Inflammatory macrophage (primary cell): ENCODE measurements at places on chromosomes 4 and X.

DNA sequence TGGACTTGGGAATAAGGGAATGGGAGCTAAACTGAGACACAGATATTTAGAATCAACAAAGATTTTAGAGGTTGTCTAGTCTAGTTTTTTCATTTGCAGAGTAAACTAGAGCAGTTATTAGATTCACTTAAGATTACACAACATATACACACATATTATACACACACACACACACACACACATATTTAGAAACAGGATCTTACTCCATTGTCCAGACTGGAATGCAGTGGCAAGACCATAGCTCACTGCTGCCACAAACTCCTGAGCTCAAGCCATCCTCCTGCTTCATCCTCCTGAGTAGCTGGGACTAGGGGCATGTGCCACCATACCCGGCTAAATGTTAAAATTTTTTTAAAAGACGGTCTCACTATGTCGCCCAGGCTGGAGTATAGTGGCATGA, 127.8 kb downstream of the TSPAN5 start:
- DNase-seq = no peak

DNA sequence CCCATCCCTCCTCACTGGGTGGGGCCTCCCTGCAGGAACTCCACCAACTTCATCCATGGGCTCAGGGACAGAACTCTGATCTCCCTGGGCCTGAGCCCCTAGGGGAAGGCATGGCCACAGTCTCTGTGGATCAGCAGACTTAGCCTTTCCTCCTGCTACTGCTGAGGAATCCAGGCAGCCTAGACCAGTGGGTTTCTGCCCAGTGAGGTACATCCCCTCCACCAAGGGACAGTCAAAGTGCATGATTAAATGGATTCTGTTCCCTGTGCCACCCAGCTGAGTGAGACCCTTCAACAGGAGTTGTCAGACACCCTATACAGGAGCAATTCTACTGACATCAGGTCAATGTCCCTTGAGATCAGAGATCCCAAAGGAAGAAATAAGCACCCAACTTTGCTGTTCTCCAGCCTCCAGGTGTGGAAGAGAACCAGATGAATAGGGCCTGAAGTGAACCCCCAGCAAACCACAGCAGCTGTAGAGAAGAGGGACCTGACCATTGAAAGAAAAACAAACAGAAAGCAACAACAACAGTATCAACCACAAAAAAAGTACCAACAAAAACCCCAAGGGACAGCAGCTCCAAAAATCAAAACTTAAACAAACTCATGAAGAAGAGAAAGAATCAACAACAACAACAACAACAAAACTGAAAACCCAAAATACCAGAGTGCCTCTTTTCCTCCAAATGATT, 84.8 kb downstream of the CHIC1 start:
- no peak for DNase-seq

DNA sequence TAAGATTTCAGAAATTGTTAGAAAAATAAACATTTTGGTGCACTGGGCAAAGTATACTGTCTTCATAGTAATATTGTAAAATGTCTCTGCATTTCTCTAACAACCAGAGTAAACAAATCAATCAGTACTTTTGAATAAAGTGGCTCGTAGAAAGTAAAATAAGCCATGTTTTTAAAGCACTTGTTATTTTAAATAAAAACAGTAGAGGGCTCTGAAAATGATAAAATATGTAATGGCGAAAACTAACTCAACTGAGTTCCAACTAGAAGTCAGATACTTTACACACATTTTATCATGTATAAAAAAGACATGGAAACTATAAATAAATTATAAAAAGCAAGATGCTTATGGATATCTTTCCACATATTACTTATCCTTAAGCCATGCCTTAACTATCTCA, 1134.4 kb downstream of the PDHA2 start:
- no peak for DNase-seq

GRCh38 chr4:173990126-173990868, 293.2 kb downstream of the FBXO8 start:
- peak; percentile 7 for DNase-seq

DNA sequence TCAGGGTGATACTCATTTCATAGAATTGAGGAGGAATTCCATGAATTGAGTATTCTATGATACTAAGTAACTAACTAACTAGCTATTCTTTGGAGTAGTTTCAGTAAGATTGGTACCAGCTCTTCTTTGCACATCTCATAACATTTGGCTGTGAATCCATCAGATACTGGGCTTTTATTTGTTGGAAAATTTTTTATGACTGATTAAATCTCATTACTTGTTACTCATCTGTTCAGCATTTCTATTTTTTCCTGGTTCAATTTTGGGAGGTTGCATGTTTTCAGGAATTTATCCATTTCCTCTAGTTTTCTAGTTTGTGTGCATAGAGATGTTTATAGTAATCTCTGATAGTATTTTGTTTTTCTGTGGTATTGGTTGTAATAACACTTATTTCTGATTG, 70.8 kb upstream of the FREM3 start:
- no peak for DNase-seq

DNA sequence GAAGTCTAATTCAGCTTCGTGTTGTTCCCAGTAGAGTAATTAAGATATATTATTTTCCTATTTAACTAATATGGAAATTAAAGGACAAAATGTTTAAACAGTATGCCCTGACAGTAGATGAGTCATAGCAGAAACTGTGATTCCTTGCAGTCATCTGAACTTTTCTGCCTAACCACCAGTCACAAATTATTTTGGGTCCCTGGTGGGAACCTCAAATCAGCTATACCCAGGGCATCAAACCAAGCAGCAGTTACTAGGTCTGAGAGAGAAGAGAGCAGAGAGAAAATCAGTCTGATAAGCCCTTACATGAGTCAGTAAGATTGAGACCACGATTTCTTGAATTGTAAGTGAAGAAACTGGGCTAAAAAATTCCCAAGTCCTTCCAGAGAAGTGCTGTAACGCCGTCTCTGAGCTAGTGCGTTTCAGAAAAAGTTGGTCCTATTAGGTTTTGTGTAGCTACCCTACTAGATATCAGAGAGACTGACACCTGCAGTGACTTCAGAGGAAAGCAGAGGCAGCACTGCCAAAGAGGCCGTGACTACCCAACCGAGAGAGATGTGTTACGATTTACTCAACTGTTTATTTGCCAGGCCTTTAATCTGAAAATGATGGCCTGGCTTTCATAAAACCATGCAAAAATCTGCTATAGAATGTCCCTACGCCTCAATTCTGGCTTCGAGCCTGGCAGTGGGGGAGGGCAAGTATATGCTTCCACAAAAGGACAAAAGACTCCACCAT, 21.7 kb upstream of the GPM6A start:
- no peak for DNase-seq

DNA sequence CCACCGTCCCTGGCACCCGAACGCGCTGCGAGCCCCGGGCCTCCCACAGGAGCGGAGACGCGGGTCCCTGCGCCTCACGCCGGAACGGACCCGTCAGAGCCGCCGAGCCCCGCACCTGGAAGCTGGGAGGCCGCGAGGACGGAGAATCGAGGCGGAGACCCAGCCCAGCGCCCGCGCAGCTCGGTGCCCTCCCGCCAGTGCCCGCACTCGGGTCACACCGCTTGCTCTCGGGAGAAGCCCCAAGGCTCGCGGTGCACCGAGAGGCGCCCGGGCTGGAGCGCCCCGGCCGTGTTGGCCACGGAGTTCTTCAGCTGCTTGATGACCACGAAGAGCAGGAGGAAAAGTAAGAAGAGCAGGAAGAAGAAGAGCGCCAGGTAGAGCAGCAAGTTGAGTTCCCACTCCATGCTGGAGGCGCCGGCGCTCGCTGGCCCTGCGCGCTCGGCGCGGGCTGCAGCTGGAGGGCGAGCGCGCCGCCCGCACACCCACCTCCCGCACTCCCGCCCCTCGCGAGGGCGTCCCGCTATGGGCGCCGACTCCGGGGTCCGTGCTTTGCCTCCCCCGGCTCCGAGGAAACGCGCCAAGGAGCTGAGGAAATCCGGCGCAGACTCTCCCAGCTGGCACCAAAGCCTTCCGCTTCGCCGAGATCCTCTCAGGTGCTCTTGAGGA, at the start of gene SMIM43:
SMIM43 (minus strand) TSS at position 463 of the 666 bp plus-strand sequence; CDS start at position 404, 59 bp downstream.
- no peak for DNase-seq

GRCh38 chr4:27429364-27429871, 568.8 kb downstream of the STIM2 start:
- no peak for DNase-seq

- DNase-seq = no peak
Measured at GRCh38 chr4:118113220-118113619, 78.9 kb downstream of the NDST3 start.

DNA sequence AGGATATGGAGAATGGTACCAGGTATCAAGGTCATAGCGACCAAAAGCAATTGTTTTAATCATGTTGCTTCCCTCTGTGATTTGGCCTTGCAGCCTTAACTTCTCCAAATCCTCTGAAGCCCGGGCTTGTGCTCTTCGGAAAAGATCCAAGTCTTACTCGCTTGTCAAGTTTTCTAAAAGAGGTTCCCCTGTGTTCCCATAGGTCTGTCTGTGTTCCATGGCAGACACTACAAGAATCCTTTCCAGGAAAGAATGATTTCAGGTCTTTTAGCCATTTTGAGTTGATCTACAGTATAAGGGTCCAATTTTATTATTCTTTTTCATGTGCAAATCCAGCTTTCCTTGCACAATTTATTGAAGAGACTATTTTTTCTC, 710.6 kb upstream of the DIAPH2 start:
- no peak for DNase-seq

DNA sequence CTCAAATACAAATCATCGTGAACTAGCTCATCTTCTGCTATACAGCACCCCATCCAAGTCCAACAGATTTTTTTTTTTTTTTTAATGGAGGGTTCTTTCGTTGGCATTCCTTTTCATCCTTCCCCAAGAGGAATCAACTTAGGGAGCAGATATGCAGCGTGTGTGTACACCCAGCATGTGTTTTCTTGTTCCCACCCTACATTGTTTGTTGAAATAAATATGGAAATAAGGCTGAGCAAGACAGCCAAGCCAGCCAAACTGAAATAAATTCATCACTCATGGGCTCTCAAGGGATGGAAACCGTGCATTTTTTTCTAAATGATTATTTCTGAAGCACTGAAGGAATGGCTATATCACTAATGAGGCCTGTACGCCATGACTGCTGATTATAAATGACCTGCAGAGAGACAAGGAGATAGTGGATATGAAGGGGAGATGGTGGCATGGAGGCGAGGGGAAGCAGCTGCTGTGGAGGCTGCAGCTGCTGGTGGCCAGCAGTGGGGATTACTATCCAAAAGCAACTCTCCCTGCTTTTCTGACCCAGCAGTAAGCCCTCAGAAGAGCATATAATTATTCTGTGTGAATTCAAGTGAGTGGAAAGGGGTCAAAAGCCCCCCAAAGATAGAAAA, 173.9 kb downstream of the MGST2 start:
- DNase-seq = no peak

GRCh38 chr4:53105313-53105712, 243.2 kb downstream of the RASL11B start:
- DNase-seq = no peak

GRCh38 chr4:127856196-127856812, 24.4 kb upstream of the PLK4 start:
- DNase-seq = no peak

GRCh38 chr4:101355767-101356702, 8.7 kb upstream of the PPP3CA start:
- no peak for DNase-seq

DNA sequence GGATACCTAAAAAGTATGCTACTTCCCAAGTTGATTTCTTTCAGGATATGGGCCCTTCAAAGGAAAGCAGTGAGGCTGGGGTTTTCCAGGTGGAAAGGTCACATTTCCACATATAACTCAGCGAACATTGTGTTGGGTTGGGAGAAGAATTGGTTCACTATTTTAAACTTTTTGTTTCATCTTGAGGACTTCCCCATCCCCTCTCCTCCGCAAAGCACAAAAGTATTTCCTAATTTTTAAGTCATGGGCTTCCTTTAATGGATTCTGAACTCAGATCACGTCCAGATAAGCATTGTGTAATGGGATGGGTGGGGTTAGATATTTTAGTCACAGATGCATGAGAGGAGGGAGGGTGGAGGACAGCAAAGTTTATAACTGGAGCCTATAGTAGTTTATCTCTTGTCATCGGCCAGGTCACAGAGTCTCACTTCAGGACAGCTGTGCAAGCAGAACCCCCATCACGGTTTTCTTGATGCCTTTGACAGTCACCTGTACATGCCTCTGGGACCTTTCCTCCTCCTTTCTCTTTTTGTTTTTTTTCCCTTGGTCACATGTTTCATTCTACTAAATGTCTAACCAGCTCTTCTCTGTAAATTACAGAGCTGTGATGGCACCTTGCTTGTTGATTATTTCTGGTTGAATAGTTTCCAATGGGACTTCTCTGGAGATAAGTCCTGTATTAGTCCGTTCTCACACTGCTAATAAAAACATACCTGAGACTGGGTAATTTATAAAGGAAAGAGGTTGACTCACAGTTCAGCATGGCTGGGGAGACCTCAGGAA, 115.4 kb downstream of the PTTG2 start:
- peak; percentile 92 for DNase-seq
